ENCODE measurements at places on chromosomes 7 and 10. TPM values are rescaled to one million over a fixed set of nuclear protein-coding genes. Genes with fewer than 3 reads are reported as not detected.
A peak's percentile ranks its signal among the peaks of the same experiment; 100 is the strongest.

SP8 gene
- total RNA-seq = not detected

DNA sequence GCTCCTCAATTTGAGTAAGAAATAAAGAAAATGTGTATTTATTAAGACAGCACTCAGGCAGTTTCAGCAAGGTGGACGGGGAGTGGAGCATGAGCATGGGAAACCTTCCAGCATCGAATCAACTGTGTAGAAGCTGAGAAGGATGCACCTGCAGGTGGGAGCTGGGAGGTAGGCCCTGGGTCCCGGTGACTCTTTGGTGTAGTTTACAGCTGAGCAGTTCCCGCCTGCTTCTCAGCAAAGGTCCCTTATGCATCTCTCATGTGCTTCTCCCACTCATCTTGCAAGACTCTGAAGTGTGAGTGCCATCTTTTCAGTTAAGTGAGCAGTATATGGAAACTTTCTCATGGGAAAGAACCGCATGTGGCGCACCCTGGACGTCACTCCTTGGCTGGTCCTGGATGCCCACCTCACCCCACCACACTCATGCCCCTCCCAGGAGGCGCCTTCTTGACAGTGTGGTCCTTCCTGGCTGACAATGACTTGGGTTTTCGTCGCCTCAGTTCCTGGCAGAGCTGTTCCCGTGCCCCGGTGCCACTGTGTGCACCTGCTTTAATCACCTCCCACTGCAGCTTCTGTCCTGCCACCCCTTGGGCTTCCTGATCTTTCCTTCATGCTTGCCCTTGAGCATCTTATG lies 19.8 kb upstream of the PURB start:
- no peak for DNase-seq

GRCh38 chr7:109821156-109821555 lies 1251.5 kb downstream of the DNAJB9 start:
- no peak for DNase-seq

DNA sequence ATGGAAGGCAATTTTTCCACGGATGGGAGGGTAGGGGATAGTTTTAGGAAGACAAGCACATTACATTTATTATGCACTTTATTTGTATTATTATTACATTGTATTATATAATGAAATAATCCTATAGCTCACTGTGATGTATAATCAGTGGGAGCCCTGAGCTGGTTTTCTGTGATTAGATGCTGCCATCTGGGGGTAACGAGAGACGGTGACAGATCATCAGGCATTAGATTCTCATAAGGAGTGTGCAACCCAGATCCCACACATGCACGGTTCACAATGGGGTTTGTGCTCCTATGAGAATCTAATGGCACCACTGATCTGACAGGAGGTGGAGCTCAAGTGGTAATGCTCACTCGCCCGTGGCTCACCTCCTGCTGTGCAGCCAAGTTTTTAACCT lies 103.9 kb upstream of the STK17A start:
- DNase-seq = no peak

ACADSB gene
- total RNA-seq = 13.8 TPM

OR13A1 gene
- total RNA-seq = not detected

- no peak for DNase-seq
These were observed 23.6 kb downstream of the PDLIM1 start for GRCh38 chr10:95267251-95267650.

DNA sequence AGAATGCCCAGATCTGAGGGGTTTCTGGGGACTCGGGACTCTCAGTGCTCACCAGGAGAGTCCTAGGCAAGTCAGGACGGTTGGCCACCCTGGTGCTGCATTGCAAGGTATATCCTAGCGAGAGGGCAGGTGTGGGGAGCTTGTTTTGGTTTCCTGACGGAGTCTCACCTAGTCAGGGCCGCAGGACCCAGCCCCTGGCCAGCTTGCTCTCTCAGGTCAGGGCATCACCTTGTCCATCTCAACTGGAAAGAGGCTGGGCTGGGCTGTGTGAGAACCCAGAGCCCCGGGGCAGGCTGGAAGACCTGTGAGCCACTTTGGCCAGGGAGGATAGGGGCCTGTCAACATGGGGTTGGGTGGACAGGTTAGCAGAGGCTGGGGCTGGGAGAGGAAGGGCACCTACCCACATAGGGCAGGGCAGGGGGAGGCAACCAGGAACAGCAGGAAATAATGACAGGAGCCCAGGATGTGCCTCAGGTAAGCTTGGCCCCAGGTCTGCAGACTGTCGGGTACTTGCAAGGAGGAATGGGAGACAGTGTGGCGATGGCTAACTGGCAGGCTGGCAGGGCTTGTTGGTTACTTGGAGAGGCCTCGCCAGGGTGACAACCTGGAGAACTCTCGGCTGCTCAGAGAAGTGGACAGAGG lies 31.5 kb downstream of the DNAJB12 start:
- no peak for DNase-seq

GRCh38 chr10:30151581-30152389 lies 92.4 kb upstream of the JCAD start:
- DNase-seq = peak; percentile 11

DNA sequence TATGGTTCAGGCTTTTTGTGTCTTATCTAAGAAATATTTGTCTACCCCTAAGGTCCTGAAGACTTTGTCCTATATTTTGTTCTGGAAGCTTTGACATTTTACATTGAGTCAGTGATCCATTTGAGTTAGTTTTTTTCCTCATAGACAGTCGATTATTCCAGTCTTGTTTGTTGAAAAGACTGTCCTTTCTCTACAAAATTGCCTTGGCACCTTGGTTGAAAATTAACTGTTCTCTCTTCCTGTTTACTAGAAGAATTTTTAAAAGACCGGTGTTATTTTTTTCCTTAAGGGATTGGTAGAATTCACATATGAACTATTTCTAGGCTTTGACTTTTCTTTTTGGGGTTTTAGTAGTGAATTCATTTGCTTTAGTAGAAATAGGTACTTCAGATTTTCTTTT lies 12.0 kb downstream of the PLEKHA1 start:
- no peak for DNase-seq

- no peak for DNase-seq
These were observed 455.7 kb downstream of the DGKB start for GRCh38 chr7:14446829-14447228.

CYP2C18 gene
- total RNA-seq = not detected

GRCh38 chr10:55374917-55375316 lies 573.9 kb upstream of the PCDH15 start:
- DNase-seq = no peak

GRCh38 chr10:121113385-121113696 lies 262.2 kb downstream of the WDR11 start:
- DNase-seq = no peak

DNA sequence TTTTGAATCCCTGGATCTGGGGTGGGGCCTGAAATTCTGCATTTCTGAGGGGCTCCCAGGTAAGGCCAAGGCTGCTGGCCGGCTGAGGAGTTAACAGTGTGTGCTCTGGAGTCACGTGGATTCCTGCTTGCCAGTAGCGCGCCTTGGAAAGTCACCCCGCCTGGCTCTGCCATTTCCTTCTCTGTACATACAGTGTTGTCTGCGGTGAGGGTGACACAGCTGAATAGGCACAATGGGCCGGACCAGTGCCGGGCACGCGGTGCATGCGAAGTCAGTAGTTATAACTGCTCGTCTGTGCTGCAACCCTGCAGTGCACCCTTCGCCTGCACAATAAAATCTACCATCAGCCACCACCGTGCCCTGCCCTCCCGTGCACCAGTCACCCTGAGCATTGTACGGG lies 68.0 kb upstream of the EEPD1 start:
- no peak for DNase-seq

Data from body of pancreas (tissue), 4 donors.